ENCODE measurements at places on chromosomes 6 and 20.

DNA sequence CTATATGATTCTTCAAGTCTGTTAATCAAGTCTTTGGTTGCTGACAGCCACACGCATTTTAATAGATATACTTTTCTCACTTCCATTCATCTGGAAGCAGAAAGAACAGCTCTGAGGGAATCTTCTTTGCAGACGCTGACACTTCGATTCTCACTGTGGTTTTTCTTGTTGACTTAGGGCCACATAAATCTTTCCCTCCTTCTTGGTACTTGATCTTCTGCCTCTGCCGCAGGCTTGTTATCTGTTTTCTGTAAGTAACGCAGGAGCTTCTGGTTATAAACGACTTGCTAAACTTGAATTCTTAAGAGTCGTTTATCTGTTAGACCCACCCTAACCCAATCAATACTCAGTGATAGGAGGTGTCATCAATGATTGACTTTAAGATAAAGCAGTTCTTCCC lies 268.8 kb upstream of the SULF2 start:
- DNase-seq = no peak

- DNase-seq = no peak
Measured at GRCh38 chr20:42485556-42485955, 704.1 kb downstream of the PTPRT start.

GRCh38 chr6:120764312-120764711 lies 570.0 kb downstream of the TBC1D32 start:
- no peak for DNase-seq

GRCh38 chr6:102961902-102962301 lies 1568.4 kb downstream of the GRIK2 start:
- DNase-seq = no peak
